Stimulated activated CD8-positive, alpha-beta memory T cell treated with anti-CD3 and anti-CD28 coated beads, Interleukin-12 subunit alpha, Interleukin-12 subunit beta, amount 100 ng/mL, for 4 hours (primary cell): ENCODE measurements at places on chromosomes 16 and 17.

GRCh38 chr16:14198012-14198411 lies 126.9 kb downstream of the MRTFB start:
- DNase-seq: no peak

DNA sequence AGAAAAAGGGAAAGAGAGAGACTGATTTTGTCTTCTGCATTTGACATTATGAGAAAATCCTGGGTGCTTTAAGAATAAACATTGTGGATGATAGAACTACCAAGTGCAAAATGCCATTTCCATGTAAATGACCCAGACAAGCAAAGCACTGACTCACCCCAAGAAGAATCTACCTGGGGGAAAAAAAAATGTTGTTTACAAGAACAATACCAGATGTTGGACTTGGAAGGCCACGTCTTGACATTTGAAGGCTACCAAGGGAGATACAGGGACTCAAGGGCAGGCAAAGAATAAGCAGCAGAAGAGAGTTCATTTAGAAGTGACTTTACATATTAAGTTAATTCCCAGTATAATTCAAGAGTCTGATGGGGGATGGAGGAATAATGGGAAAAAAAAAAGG lies 125.3 kb downstream of the TMEM114 start:
- no peak for DNase-seq

DNA sequence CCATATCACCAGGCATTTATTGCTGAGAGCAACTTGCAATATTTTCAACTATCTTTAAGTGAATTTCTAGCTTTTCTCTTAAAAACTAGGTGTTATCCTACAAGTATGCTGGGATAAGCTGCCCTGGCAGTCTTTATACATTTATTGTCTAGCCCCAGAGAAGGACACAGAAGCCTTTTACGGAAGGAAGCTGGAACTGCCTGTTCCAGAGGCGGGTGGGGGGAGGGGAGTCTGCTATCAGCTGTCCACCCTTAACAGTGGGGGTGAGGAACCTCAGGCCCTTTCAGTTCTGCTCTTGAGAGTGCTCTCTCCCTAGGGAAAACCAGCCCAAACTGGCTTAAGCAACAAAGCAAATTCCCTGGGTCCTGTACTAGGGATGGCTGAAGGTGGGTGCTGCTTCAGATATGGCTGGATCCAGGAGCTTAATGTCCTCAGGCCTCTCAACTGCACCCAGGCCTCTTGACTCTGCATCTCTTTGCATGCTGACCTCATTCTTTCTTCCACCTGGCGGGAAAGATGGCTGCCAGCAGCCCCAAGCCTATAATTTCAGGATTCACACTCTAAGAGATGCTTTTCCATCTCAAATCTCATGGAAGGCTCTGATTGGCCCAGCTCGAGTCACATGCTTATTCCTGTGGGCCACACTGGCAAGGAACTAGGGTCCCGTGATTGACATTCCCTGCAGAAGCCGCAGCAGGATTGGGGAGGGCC lies 16.6 kb downstream of the NAGPA start:
- no peak for DNase-seq

DNA sequence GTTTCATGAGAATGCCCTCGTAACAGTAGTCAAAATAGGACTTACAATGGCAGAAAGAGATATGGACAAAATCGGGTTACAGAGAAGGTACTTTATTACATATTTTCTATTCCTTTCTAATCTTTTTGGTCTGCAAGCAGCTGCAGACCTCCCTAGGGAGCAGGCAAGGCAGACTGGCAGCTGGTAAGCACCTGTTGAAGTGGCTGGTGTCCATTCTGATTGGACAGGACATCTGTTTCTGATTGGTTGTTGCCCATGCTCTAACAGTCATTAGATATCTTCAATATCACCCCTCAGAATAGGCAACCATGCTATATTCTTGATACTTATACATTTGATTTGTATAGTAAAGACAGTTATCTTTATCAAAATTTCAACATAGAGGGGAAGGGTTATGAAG lies 606.3 kb downstream of the KCNJ2 start:
- DNase-seq: no peak

- no peak for DNase-seq
Measured at GRCh38 chr17:15954222-15954621, 9.3 kb downstream of the ADORA2B start.

DNA sequence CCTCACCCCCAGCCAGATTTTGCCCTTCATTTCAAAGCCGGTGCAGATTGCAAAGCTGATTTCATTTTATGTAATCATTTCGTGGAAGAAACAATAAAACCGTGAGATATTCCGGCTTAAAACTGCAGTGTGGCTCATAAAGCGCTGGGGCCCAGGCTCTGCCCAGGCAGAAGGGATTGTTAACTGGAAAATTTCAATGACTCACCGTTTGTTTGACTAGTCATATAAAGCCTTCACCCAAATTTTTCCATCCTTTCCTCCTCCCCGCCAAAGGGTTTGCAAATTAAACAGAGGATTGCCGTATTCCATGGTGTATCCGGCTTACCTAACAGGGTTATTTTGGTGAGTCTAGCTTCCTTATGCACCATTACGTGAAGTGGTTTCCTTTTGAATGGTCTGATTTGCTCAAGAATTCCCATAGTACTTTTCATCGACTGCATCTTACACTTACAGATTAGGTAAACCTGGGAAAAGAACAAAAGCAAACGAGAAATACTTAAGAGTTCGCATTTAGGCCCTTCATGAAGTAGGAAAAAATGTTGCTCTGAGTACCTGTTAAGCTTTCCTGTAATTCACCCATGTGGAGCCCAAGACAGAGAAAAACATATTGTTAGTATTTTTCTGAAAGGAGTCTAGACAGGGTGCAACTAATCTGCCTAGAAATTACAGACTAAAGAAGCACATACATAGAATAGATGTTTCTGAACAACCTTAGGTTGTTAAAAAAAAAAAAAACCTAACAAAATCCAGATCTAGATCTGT lies 949 bp upstream of the GSPT1 start:
- no peak for DNase-seq

- no peak for DNase-seq
Measured at GRCh38 chr17:51352798-51353197, 92.5 kb downstream of the UTP18 start.

GRCh38 chr16:86338403-86339115 lies 171.8 kb upstream of the FOXF1 start:
- no peak for DNase-seq

- DNase-seq: peak; percentile 68
Measured at GRCh38 chr16:23452572-23453337, at the start of gene COG7. Gene COG7 (minus strand): TSS chr16:23453189. CDS start chr16:23452994, 195 bp downstream.

DNA sequence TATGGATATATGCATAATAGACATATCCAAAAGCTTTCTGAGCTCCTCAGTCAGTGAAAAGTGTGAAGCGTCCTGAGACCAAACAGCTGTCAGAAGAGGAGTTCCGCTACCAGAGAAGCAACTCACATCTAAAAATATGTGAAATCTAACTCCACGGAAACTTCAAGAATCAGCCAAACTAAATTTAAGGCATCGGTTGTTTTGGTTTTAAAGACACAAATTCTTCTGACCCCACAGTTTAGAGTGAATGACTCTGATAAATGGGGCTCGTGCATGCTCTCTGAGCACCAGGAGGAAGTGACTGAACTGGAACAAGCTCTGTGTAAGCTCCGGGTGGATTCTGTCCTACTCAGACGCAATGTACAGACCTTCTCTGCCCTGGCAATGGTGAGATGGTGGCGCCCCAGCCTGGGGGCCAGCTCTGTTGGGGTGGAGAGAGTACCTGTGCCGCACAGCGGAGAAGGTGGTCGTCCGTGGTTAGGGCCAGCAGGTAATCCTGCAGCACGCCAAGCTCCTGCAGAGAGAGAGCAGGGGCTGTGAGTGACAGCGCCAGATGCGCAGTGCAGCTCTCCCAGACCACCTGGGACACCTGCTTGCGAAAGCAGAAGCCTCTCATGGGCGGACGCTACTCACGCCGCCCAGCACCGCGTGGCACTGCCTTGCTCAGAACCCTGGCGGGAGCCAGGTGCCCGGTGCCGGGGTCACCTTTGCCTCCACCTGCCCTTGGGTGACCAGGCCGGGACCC lies 44.4 kb upstream of the ATP2A3 start:
- no peak for DNase-seq

DNA sequence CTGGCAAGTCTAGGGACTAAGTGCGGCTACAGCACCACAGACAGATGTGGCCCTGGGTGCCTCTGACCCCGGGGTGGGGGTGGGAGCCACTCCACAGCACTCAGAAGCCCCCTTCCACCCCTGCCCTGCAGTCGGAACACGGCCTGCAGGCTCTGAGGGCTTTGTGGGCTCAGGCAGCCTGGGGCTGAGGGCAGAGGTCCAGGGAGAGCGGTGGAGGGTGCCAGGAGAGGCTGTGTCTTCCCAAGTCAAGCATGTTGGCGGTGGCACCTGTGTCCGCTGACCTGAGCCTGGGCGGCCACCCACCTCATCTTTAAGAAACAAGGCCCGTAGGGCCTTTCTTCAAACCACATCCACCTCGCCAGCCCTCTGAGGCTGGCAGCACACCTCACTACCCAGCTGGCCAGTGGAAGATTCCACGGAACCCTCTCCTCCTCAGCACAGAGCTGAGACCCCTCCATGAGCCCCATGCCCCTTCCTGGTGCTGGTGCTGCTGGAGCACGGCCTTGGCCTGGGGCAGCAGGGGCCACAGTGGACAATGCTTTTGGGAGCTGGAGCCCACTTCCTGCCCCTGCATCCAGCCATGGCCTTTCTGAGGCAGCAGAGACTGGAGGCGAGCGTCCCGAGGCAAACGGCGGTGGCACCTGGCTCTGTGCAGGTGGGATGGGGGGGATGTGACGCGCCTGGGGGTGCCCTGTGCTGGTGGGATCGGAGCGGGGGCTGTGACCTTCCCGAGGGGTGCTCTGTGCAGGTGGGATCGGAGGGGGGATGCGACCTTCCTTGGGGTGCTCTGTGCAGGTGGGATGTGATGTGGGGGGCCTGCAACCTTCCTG lies 77.8 kb downstream of the ZNF778 start:
- DNase-seq: no peak

GRCh38 chr17:48767263-48767774 lies 38.8 kb upstream of the HOXB13 start:
- DNase-seq: no peak

DNA sequence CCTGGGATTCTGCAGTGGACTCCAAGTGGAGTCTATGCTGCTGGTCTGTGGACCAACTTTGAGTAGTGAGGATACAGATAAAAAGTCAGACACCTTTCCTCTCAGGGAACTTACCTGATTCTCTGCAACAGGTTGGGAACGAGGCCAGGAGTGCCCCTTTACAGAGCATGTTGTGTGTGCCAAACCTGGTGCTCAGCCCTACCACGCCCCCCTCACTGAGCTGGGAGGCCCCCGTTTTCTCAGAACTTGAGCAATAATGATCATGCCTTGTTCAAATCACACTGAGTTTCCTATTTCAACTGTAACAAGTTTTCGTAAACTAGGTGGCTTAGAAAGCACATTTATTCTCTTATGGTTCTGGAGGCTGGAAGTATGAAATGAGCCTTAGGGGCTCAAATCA lies 182.0 kb downstream of the COPRS start:
- DNase-seq: no peak

DNA sequence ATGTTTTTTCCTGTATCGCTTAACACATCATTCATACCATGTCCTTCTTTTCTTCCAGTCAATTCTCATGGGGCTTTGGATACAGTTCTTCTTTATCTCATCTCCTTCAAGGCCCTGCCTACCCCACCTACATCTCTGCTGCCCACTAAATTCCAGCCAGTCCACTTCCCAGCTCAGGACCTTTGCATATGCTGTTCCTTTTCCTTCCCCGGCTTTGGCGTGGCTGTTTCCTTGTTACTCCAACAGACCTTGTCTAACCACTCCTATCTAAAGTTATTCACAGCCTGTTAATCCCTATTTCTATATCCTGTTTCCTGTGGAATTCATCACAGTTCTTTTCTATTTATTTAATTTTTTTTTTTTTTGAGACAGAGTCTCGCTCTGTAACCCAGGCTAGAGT lies 6.6 kb upstream of the STAT3 start:
- no peak for DNase-seq

- no peak for DNase-seq
Measured at GRCh38 chr17:40097931-40098845, 2.2 kb downstream of the NR1D1 start.

DNA sequence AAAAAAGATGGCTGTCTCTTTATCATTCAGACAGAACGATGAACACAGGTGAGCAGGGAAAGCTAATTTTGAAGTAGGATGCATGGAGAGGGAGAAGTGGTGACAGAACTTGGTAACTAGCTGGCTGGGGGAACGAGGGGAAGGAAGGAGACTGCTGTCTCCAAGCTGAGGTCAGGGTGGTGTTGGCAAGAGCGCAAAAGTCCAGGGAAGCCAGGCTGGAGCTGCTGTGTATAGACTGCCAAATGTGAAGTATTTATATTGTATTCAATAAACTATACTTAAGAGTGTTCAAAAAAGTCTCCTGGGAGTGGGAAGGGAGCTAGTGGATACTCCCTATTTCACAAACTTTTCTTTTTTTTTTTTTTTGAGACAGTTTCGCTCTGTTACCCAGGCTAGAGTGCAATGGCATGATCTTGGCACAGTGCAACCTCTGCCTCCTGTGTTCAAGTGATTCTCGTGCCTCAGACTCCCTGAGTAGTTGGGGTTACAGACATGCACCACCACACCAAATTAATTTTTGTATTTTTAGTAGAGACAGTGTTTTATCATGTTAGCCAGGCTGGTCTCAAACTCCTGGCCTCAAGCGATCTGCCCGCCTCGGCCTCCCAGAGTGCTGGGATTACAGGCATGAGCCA lies 8.2 kb downstream of the TMEM106A start:
- DNase-seq: no peak

DNA sequence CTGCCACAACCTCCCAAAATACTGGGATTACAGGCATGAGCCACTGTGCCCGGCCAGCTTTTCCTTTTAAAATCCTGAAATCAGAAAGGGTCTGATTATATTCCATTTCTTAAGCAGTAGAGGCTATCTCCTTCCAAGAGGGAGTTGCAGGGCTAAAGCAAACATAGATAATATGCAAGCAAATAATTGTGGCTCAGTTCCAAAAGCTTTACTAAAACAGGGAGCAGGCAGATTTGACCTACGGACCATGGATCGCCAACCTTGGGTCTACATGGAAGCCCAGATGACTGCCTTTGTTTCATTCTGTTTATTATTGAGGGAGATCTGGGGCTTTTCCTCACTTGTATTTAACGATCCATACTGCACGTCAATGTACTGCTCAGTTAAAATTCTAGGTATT lies 38.5 kb downstream of the CLEC3A start:
- no peak for DNase-seq

GRCh38 chr16:57307365-57307764 lies 22.9 kb upstream of the PLLP start:
- no peak for DNase-seq

GRCh38 chr17:22570144-22570845 lies 878.0 kb downstream of the KCNJ18 start:
- no peak for DNase-seq

GRCh38 chr17:9821921-9822320 lies at the start of gene GSG1L2:
Gene GSG1L2 (minus strand): TSS chr17:9822079. CDS start chr17:9822071, 8 bp downstream.
- no peak for DNase-seq

GRCh38 chr17:68684949-68685357 lies 83.8 kb upstream of the FAM20A start:
- DNase-seq: no peak

- no peak for DNase-seq
Measured at GRCh38 chr17:79965806-79966205, 69.9 kb downstream of the TBC1D16 start.

DNA sequence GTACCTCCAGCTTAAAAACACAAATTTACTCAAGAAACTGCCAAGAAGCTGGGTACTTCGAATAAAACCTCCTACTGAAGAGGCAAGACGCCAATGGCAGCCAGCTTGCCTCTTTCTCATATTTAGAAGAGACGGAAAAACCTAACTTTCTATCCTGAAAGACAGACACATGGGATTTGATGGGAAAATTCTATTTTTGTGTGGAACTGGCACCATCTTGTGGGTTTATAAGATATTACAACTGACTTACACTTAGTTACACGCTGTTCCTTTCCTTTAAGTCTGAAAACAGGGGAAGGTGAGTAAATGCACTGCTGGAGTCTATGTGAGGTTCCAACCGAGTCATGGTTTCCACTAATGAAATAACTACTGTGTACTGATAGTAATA lies 10.3 kb downstream of the ZNF18 start:
- DNase-seq: no peak
